ENCODE measurements at places on chromosomes 7 and 10. TPM values are rescaled to one million over a fixed set of nuclear protein-coding genes. Genes with fewer than 3 reads are reported as not detected.

CALML5 gene
- total RNA-seq: not detected

NKX6-2 gene
- not detected for total RNA-seq

ACSM6 gene
- total RNA-seq: not detected

TFPI2 gene
- 97.3 TPM for total RNA-seq

SPDYE2 gene
- not detected for total RNA-seq
